A549 treated with CORT108297 at 1 μM for 4 hours (cell line): ENCODE measurements at places on chromosomes 6 and 20. TPM values are rescaled to one million over a fixed set of nuclear protein-coding genes. Genes with fewer than 3 reads are reported as not detected.

EFCAB8 gene
- not detected in 5 replicates for total RNA-seq

HLA-DQA1 gene
- total RNA-seq = not detected in 5 replicates

STX11 gene
- total RNA-seq = 1.9 to 2.3 TPM (median 2.1 TPM) in 5 replicates

LEMD2 gene
- total RNA-seq = 33.9 to 44.6 TPM (median 44.0 TPM) in 5 replicates

BPIFA1 gene
- total RNA-seq = not detected in 5 replicates

PDCD2 gene
- total RNA-seq = 48.1 to 54.7 TPM (median 51.4 TPM) in 5 replicates

FGD2 gene
- total RNA-seq = not detected in 5 replicates

SLC22A23 gene
- 7.9 to 10.6 TPM (median 9.9 TPM) in 5 replicates for total RNA-seq

SASH1 gene
- total RNA-seq = 2.1 to 3.4 TPM (median 2.9 TPM) in 5 replicates

TMEM74B gene
- 3.2 to 5.3 TPM (median 4.1 TPM) in 5 replicates for total RNA-seq

SFTA2 gene
- total RNA-seq = not detected in 5 replicates

PNRC1 gene
- 19.0 to 29.5 TPM (median 27.4 TPM) in 5 replicates for total RNA-seq

ANKRD66 gene
- not detected in 5 replicates for total RNA-seq

VNN1 gene
- 0.06 to 0.10 TPM (median 0.06 TPM) in 5 replicates for total RNA-seq

DNAH8 gene
- not detected in 5 replicates for total RNA-seq

DEFB124 gene
- total RNA-seq = not detected in 5 replicates

CRISP3 gene
- total RNA-seq = not detected in 5 replicates

TSBP1 gene
- not detected in 5 replicates for total RNA-seq

CRISP2 gene
- total RNA-seq = not detected in 5 replicates

DYNLT2 gene
- total RNA-seq = 0.55 to 0.79 TPM (median 0.66 TPM) in 5 replicates

APOBEC2 gene
- total RNA-seq = not detected in 5 replicates

CTCFL gene
- total RNA-seq = 0.03 to 0.06 TPM (median 0.06 TPM) in 4 of 5 replicates, not detected in the other

WFDC10A gene
- not detected in 5 replicates for total RNA-seq

TREM2 gene
- total RNA-seq = not detected in 5 replicates

ELOVL2 gene
- 5.8 to 8.0 TPM (median 6.9 TPM) in 5 replicates for total RNA-seq

SCRT2 gene
- not detected in 5 replicates for total RNA-seq

SAMD3 gene
- total RNA-seq = not detected in 5 replicates

NHSL1 gene
- 2.6 to 4.3 TPM (median 3.2 TPM) in 5 replicates for total RNA-seq

NDRG3 gene
- 19.9 to 22.3 TPM (median 21.5 TPM) in 5 replicates for total RNA-seq

SIRPB1 gene
- total RNA-seq = 0.48 to 0.66 TPM (median 0.52 TPM) in 5 replicates

FOXP4 gene
- 17.4 to 26.3 TPM (median 24.9 TPM) in 5 replicates for total RNA-seq

MAS1L gene
- total RNA-seq = not detected in 5 replicates

EPHA7 gene
- 0.09 to 0.11 TPM (median 0.09 TPM) in 5 replicates for total RNA-seq

TP53TG5 gene
- not detected in 5 replicates for total RNA-seq

PSORS1C2 gene
- total RNA-seq = not detected in 5 replicates

PTK6 gene
- total RNA-seq = 2.2 to 3.5 TPM (median 3.2 TPM) in 5 replicates

CENPW gene
- total RNA-seq = 31.6 to 43.4 TPM (median 40.2 TPM) in 5 replicates

HTR1E gene
- not detected in 5 replicates for total RNA-seq

DBNDD2 gene
- total RNA-seq = 22.6 to 29.6 TPM (median 26.6 TPM) in 5 replicates

NR2E1 gene
- 0.03 to 0.09 TPM (median 0.04 TPM) in 4 of 5 replicates, not detected in the other for total RNA-seq

ZNF391 gene
- total RNA-seq = 0.23 to 0.30 TPM (median 0.26 TPM) in 5 replicates

MACROD2 gene
- total RNA-seq = 0.23 to 0.92 TPM (median 0.61 TPM) in 5 replicates

PDYN gene
- total RNA-seq = not detected in 5 replicates

MAS1 gene
- not detected in 5 replicates for total RNA-seq

HDDC2 gene
- 91.8 to 97.3 TPM (median 93.9 TPM) in 5 replicates for total RNA-seq

HDGFL1 gene
- not detected in 5 replicates for total RNA-seq

BTNL2 gene
- total RNA-seq = not detected in 5 replicates

PTPRK gene
- 13.9 to 17.7 TPM (median 16.0 TPM) in 5 replicates for total RNA-seq

MROH8 gene
- total RNA-seq = 0.68 to 1.3 TPM (median 0.93 TPM) in 5 replicates

FOXF2 gene
- total RNA-seq = 19.0 to 26.9 TPM (median 26.0 TPM) in 5 replicates

RIPOR2 gene
- total RNA-seq = 0.08 to 0.12 TPM (median 0.08 TPM) in 4 of 5 replicates, not detected in the other

FRS3 gene
- total RNA-seq = 1.9 to 3.3 TPM (median 2.8 TPM) in 5 replicates

STMND1 gene
- not detected in 5 replicates for total RNA-seq

FLRT3 gene
- total RNA-seq = 1.6 to 2.2 TPM (median 1.8 TPM) in 5 replicates

GNAS gene
- 680 to 764 TPM (median 724 TPM) in 5 replicates for total RNA-seq

REM1 gene
- total RNA-seq = 0.12 to 0.23 TPM (median 0.13 TPM) in 5 replicates

ADGB gene
- total RNA-seq = not detected in 5 replicates

ARHGAP18 gene
- total RNA-seq = 3.4 to 5.0 TPM (median 3.9 TPM) in 5 replicates

HCRTR2 gene
- total RNA-seq = not detected in 5 replicates

LPA gene
- total RNA-seq = 0.01 to 0.06 TPM (median 0.02 TPM) in 3 of 5 replicates, not detected in the others
